ENCODE measurements at places on chromosomes 6 and 20.

DNA sequence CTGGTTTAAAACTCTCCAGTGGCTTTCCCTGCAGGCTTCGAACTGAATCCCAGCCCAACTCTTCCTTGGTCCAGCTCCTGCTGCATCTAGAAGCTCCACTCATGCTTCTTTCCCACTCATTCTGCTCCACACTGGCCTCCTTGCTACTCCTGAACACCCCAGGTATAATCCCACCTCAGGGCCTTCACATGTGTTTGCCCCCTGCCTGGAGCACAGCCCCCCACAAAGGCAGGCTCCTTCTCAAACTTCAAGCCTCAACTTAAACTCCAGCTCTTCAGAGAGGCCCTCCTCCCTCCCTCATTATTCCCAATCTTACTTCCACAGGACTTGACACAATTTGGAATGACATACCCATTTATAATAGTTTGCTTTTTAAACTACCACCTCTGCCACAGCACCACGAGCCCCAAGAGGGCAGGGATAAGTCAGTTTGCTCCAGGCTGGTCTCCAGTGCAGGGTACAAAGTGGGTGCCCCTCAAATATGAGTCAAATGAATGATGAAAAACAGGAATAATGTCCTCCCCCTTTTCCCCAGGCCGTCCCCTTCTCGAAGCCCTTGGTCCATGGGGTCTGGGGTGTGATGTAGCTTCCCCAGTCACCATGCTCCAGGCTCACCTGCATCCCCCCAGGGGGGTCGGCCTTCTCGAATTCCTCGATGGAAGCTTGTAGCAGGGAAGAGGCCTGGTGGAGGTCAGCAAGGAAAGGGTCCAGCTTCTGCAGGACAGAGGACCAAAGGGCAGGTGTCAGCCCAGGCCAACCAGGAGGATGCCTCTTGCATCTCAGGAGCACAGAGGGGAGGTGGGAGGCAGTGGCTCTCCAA is 37.4 kb downstream of the KIAA1755 start:
- DNase-seq = no peak

- peak; percentile 46 for DNase-seq
These were observed 49.4 kb upstream of the CARMIL1 start for GRCh38 chr6:25229671-25230321.

GRCh38 chr6:73027691-73028090 is 197.6 kb downstream of the KHDC1L start:
- DNase-seq = no peak

DNA sequence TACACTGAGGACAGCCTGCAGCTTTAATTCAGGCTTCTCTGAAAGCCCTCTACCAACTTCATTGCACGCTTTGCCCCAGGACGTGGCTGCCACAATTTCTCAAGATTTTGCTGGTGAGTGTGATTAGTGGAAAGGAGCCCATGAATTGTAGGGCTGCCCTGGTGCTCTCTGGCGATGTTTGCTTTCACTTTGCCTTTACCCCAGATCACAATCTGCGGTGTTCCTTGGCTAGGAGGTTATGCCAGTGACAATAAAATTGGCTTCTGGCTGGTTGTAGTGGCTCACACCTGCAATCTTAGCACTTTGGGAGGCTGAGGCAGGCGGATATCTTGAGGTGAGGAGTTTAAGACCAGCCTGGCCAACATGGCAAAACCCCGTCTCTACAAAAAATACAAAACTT is 139.3 kb downstream of the FOXC1 start:
- DNase-seq = no peak

DNA sequence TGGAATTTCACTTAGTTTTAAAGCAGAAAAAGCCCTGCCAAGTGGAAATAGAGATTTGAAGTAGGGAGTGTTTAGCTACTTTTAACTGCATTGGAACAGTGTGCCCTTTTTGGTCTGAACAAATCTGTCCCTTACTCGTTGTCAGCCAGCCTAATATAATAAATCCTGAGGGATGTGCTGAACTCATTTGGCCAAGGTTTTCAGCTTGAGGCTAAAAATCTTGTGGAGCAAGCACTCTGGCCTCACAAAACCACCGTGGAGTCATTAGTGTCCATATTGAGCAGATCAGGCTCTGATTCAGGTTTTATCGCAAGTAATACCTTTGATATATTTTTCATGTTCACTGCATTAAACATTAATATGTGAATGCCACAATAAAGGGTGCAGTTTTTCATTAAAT is 383.5 kb downstream of the FRK start:
- DNase-seq = no peak

DNA sequence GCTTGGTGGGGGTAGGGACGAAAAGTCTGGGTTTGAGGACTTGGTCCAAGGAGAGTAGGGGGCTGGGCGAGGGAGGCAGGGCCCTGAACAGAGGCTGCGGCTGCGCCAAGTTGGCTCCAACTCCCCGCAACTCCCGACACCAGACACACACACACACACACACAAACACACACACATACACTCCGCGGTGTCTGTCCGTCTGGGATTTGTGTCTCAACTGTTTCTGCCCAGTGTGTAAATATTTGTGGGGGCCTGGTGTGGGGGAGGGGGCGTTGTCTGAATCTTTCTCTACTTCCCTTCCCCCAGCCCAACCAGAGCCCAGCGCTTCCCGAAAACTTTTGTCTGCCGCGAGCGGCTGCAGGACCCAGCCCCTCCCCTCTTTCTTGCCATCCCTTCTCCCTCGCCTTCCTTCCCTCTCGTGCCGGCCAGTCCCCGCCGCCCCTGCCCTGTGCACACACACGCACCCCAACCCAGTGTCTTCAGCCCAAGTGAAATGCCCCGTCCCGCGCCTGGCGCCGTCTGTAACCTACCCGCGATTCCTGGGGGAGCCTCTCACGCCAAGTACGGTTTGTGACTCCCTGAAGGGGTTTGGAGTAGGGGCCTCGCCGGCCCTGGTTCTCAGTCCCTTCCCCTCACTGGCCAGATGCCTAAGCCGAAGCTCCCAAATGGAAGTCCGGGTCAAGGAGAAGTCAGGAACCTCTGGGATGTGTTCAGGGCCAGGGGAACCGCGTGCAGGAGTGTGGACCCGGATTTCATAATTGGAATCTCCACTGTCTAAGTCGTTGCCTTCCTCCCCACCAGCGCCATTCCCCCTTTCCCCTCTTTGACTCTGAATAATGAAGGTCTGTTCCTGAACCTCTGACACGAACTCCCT is 904 bp downstream of the MDFI start:
- peak; percentile 63 for DNase-seq

DNA sequence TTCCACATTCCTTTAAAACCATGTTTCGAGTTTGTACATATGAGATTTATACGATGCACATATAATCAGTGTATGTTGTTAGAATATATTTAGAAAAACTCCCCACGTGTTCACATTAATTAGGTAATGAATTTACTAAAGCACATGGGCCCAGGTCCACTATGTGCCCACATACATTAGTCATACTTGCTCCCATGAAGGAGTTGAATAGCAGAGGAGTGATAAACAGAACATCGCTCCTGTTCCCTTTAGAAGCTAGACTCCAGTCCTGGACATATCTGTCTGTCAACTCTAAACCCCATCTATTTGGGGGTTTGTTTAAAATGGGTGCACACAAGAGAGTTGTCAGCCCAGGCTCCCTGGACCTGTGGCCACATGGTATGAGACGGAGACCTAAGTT is 108.1 kb upstream of the TIAM2 start:
- DNase-seq = no peak

DNA sequence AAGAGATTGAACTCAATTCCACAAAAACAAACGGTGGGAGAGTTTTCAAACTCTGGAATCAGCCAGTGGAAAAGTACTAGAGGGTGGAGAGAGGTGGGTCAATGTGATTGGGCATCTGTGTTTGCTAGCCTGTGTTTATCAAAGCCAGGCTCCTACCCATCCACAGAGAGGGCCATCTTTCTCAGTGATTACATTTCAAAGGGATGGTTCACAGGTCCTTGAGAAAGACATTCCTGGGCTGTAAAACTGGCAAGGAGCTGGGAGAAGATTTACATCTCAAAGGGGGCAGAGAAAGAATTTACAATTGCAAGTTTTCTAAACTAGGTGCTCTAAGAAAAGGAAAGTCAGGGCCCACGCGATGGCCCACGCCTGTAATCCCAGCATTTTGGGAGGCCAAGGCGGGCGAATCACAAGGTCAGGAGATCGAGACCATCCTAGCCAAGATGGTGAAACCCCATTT is 146.8 kb upstream of the UST start:
- DNase-seq = no peak

DNA sequence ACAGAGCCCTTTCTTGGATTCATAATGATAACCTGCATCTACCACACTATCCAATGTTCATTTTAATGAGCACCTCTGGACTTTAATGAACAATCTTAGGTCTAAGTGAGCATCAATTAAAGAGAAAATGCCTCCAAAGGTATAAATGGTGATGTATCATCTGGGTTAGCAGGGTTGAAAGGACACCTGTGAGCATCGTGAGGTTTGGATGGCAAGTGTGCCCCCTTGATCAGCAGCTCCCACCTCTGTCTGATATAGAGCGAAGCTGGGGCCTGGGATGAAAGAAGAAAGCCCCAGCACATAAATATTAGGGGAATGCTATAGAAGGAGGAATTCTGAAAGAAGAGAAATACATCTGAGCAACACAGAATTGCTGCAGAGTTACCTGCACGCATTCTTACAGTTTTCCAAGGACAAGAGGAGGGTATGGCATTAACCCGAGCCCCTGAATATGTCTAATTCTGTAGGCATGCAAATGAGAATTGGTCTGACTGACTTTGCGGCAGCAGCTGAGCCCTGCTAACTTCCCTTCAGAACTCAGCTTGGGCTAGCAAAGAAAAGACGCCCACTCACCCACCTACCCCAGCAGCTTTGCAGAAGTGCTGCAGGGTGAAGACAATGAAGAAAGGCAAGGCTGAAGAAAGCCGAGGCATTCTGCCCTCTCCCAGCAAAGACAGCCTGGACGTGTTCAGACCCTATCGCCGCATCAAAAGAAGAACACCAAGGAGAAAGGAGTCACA is 136.2 kb downstream of the GMPR start:
- DNase-seq = no peak

DNA sequence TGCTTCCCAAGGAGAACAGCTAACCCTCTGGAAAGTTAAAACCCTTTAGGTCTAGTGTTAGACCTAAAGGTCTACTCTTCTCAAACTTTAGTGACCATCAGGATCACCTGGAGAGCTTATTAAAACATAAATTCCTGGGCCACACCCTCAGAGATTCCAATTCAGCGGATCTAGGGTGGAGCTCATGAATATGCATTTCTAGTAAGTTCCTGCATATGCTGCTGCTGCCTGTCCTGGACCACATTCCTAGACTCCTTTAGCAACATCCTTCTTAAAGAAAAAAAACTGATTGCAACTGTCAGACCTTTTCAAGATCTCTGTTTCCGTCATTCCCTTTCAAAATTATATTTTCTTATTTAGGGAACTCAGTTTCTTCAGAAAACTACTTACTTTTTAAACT is 31.2 kb downstream of the SNAP25 start:
- no peak for DNase-seq

GRCh38 chr6:117548797-117549301 is 53.5 kb downstream of the GOPC start:
- peak; percentile 77 for DNase-seq

DNA sequence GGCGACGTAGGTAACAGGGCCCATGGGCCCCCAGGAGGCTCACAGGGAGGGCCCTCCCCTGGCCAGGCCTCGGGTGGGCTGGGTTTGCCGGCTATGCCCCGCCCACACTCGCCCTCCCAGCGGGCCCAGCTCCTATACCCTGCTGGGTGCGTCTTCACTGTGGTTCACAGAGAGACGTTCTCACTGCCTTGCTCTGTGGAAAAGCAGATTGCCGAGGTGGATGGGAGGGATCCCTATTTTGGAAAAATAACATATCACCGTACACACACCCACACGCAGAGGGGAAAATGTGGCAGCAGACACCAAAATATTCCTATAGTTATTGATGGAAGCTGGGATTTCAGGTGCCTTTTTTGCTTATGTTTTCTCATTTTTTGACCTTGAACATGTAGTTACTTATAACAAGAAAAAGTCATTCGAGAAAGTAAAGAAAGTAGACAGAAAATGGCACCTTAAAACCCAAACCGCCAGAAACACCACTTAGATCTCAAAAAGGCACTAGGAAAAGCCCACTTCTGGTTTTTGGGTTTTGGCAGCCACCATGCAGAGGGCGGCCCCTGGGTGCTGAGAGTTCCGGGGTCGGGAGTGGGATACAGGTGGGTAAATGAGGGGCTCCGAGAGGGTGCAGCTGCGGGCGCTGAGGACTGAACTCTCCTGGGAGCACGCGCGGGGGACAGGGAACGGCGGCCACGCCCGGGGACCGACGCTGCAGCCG is 49.4 kb downstream of the TMEM242 start:
- no peak for DNase-seq

GRCh38 chr6:84905823-84906222 is 141.4 kb upstream of the TBX18 start:
- no peak for DNase-seq

DNA sequence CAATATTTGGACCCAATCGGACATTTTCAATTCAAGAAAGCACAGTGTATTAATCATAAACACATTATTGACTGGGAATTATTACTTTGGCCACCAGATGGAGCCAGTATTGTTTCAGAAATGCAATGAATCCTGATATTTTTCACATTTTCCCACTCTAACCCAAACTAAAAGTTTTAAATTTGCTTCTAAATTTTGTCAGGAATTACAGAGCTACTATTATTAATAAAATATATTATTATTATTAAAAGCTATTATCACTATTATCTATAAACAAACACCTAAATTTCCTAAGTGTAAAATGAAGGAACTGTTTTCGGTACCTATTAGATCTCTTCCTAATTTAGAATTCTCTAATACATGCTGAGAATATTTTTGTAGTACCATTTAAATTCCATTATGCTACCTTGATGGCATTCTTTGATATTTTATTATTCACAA is 245.3 kb downstream of the OGFRL1 start:
- DNase-seq = peak; percentile 64

DNA sequence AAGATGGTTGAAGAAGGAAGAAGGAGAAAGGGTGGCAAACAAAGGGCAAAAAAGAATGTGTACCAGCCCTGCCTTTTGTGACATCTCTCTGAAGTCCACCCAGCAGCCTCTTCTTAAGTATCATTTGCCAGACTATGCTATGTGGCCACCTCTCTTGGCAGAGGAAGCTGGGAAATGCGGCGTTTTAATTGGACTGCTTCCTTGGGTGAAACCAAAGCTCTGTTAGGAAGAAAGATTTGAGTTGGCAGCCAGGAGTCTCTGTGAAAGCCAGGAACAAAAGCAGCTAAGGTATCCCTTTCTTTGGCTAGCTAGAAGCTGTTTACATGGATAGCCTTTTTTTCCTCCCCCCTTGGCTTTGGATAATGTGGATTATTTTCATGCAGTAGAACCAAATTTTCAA is 67.5 kb upstream of the GTSF1L start:
- DNase-seq = no peak

DNA sequence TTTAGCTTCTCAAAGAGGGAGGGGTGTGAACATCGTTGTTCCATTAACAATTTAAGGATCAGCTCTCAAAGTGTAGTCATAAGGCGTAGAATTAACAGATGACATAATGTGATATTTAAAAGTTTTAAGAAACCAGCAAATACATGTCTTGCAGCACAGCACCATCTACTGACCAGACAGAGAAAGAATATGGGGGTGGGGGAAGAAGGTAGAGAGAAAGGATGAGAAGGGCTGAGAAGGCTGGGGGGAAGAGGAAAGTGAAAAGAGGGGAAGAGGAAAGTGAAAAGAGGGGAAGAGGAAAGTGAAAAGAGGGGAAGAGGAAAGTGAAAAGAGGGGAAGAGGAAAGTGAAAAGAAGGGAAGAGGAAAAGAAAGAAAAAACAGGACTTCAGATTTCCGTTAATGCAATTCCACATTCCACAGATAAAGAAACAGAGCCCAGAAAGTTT is 80.9 kb downstream of the HAO1 start:
- peak; percentile 84 for DNase-seq

GRCh38 chr20:61573415-61574305 is 321.6 kb downstream of the CDH4 start:
- no peak for DNase-seq

- DNase-seq = no peak
These were observed 147.6 kb downstream of the DTNBP1 start for GRCh38 chr6:15515226-15515625.

Data from fibroblast of pulmonary artery (primary cell).